ENCODE measurements at places on chromosomes 16 and 17. TPM values are rescaled to one million over a fixed set of nuclear protein-coding genes. Genes with fewer than 3 reads are reported as not detected.

SLC12A3 gene
- not detected for total RNA-seq

SEZ6L2 gene
- 16.7 TPM for total RNA-seq

ATF7IP2 gene
- total RNA-seq: not detected

G6PC3 gene
- 63.5 TPM for total RNA-seq

DNA sequence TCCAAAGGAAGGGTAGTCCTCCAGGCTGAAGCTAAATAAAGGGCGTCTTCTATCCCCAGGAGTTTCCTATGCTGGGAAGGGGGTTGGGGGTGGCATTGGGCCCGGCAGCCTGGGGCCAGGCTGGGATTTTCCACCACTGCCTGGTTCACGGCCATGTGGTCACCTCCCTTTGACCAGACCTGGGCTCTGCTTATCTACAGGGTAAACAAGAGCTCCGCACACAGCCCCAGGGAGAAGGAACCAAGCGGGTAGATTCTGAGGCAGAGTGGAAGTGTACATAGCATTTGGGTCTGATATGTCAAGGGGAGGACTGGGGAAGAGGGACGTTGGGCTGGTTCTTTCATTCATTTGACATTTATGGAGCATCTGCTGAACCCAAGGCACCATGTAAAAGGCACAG, 27.2 kb upstream of the TMEM220 start:
- DNase-seq: no peak

DNA sequence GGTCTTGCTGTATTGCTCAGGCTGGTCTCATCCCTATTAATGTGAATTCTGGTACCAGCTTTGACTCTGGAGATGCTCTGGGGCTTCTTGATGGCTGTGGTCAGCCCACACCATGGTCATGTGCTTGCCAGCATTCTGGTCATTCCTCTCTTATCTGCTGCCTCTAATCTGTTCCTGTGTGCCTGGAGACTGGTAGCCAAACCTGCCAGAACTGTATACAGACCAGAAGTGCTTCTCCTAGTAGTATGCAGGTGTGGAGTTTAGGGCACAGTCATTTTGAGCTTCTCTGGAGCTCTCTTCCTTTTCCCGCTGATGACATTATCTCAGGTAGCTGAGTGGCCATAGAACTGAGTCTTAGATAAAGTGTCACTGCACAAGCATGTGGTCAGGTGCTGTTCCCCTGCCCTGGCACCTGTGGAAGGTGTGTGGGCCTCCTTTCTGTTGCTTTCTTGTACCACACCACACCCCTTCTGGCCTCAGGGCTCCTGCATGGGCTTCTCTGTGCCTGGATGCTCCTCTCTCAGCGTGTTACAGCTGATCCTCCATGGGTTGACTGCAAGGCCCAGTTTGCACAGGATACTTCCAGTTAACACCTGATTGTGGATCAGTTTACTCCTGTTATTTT, 162.7 kb downstream of the SPECC1 start:
- peak; percentile 78 for DNase-seq

DNA sequence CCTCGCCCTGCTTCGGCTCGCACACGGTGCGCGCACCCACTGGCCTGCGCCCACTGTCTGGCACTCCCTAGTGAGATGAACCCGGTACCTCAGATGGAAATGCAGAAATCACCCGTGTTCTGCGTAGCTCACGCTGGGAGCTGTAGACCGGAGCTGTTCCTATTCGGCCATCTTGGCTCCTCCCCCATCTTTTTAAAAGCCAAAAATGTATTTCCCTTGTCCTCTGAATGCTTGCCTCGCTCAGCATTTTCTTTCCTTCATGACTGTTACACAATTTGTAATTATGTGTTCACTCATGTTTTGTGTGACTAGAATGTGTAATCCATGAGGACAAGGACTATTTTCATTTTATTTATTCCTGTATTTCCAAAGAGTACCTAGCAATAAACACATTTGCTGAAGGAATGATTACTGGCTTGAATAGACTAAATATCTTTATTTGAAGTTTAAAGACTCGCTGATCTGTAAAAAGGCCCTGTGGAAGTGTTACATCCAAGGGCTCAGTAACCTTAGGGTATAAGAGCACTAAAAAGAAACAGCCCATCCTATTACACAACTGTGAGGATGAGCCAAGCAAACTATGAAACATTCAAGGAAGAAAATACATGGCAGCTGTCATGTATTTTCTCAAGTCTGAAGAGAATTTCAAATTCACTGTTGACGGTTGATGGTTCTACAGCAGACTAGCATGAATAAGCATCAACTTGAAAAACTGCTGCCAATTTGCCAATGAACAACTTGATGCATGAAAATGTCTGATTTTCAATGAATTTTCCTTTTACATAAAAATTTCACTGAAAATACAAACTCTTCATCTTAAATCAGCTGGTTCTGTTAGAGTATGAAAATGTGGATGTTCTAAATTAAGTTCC, 192.6 kb downstream of the MYO1D start:
- DNase-seq: no peak

DNA sequence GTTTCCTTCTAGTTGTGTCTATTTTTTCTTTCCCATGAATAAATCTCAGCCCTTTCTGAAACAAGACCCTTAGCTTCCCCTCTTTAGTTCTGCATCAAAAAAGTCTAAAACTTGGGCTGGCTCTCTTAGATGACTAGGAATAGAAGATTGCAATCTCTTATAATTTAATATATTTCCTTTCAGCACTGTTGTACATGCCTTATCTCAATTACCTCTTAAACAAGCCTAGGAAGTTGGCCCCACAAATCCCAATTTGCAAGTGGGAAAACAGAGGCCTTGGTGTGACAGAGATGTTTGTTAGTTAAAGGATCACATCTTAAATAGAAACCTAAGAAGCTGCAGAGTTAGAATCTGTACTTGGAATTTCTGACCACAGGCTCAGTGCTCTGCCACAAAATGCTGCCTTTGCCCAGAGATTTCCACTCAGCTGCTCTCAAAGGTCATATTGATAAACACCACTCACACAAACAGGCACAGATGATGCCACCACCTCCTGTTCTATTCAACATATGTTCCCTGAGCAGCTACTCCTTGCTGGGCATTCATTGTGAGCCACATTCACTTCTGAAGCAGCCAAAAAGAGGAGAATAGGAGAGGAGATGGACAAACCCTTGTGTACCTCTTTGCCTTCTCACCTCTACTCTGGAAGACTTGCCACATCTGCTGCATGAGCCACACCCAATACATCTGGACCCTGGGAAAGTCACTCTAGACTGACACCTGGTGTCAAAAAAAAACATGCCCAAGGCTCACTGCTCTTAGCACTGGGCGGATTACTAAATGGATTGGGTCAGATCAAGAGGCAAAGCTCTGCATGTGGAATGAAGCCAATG, 5.5 kb downstream of the CCDC182 start:
- DNase-seq: peak; percentile 7

All from M059J (cell line).